ENCODE measurements at places on chromosomes 7 and 10.

DNA sequence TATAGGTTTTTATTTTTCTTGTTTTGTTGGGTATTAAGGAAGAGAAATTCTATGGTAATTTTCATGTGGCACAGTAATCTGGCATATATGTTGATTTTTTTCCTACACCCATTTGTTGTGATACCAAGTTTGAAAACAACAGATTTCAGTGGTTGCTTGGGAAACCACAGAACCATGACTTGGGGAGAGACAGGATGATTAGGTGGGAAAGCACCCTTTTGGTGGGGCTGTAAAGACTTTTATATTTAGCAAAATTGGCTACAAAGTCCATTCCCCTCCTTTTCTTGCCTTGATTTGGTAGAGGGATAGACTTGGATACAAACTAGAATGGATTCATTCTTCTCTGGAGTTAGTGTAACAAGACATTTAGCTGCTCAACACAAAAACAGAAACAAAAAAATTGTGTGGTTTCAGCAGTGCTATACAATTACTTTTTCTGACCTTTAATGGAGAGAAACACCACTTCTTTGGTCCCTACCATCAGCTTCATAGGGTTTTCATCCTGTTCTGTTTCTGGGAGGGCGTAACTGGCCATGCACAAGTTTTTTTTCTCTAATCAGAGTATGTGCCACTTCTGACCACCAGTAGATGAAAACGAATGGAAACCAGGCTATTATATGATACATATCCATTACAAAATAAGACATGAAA, 52.7 kb downstream of the FIGNL1 start:
- DNase-seq, result no peak

GRCh38 chr10:107071301-107071700, 93.2 kb downstream of the SORCS1 start:
- no peak for DNase-seq

DNA sequence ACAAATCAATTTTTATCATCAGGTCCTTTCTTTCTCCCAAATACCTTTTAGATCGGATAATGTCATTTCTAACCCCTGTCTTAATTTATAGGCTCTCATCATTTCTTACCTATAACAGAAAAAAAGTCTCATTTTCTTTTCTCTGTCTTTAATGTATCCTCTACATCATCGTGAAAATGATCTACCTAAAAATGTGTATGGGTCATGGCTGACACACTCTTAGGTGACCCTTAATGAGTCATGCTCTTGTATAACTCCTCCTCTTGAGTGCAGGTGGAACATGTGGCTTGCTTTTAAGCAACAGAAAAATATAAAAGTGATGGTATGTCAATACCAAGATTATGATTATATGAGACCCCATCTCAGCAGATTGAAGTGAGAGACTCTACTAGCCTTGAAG, 139.4 kb downstream of the SEMA3C start:
- no peak for DNase-seq

GRCh38 chr10:86261941-86262687, 104.5 kb downstream of the GRID1 start:
- DNase-seq, result no peak

GRCh38 chr7:152435384-152436110, at the start of gene KMT2C:
TSS of gene KMT2C (minus strand) at chr7:152436003. CDS start at chr7:152435786, 217 bp downstream.
- no peak for DNase-seq

- DNase-seq, result no peak
Observed at GRCh38 chr7:84162584-84162983, 32.0 kb downstream of the SEMA3A start.

DNA sequence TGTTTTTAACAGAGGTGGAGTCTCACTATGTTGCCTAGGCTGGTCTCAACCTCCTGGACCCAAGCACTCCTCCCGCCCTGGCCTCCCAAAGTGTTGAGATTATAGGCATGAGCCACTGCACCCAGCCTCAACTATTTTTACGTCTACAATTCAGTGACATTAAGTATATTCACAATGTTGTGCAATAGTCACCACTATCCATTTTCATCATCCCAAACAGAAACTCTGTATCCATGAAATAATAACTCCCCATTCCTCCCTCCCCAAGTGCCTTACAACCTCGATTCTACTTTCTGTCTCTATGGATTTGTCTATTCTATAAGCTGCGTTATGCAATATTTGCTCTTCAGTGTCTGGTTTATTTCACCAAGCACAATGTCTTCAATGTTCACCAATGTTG, 20.3 kb upstream of the ZNRF2 start:
- DNase-seq, result no peak

- no peak for DNase-seq
Observed at GRCh38 chr7:157513682-157514081, 176.9 kb downstream of the DNAJB6 start.

- DNase-seq, result no peak
Observed at GRCh38 chr10:112221545-112221944, 38.0 kb upstream of the GPAM start.

- DNase-seq, result no peak
Observed at GRCh38 chr10:102610441-102610887, 33.8 kb upstream of the TRIM8 start.

- no peak for DNase-seq
Observed at GRCh38 chr10:96390460-96390864, 31.7 kb upstream of the OPALIN start.

DNA sequence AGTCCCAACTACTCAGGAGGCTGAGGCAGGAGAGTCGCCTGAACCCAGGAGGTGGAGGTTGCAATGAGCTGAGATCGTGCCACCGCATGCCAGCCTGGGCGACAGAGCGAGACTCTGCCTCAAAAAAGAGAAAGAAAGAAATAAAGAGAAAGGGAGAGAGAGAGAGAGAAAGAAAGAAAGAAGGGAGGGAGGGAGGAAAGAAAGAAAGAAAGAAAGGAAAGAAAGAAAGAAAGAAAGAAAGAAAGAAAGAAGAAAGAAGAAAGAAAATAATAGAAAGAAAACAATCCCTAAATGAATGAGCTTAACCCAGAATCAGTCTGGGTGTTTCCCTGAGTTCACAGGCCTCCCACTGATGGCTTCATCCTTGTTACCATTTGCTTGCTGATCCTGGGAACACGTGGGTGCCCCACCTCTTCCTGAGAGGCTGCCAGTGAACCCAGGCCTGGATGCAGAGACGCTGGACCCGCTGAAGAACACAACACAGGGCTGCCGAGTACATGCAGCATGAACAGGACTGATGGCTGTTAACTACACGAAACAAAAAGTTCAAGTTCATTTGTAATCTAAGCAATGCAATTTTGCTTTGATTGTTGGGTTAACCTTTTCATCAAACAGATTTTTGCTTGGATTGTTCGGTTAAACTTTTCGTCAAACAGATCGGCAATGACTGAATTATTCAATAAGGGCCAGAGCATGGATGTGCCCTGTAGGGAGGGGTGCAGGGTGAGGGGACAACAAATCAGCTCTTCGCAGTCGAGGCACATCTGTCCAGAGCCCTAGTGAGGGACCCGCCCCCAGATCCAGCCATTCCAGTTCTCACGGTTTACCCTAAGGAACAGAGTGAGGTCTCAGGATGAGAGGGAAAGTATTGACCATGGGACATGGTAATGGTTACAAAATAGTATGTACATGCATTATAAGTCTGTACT, 11.5 kb downstream of the NPFFR1 start:
- DNase-seq, result no peak

DNA sequence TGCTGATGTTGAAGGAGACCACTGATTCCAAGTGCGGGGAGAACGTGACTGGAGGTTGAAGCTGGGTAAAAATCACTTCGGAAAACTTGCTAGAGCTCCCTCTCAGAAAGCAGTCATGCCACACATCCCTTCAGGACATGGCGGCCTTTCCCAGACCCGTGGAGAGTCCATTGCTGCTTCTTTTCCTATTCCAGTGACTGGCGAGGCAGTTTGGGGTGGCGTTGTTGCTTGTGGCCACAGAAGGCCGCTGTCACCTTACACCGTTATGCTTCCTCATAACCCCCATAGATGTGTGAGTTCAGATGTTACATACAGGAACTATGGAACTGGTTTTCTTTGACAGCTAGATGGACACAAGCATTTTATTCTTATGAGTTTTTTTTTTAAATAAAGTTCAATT, 235.6 kb upstream of the POM121L12 start:
- DNase-seq, result no peak

- DNase-seq, result no peak
Observed at GRCh38 chr10:22454634-22455033, 109.3 kb downstream of the SPAG6 start.

DNA sequence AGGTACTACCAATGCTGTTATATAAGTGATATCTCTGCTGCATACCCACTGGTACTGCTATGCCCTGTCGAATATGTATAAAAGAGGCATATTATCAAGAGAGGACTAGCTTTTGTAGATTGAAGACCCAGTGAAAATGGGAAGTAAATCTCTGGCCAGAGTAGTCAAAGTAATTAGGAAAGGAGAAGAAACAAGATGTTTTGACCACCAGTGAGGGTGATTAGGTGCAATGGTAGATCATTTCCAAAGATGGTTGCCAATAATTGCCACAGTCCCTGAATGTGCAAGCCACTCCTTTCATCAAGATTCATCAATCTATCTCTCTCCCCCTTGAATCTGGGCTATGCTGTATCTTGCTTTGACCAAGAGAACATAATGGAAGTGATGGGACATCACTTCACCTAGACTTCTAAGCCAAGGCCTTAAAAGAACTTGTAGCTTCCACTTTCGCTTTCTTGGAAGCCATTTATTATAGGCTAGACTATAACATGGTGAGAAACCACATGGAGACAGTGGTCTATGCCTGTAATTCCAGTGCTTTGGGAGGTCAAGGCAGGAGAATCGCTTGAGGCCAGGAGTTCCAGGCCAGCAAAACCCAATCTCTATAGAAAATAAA, 52.6 kb upstream of the ST8SIA6 start:
- DNase-seq, result no peak

GRCh38 chr10:12719365-12719764, 282.1 kb downstream of the CCDC3 start:
- no peak for DNase-seq

- no peak for DNase-seq
Observed at GRCh38 chr10:52778511-52779392, 6.2 kb upstream of the MBL2 start.

- no peak for DNase-seq
Observed at GRCh38 chr7:91342346-91342745, 78.1 kb downstream of the FZD1 start.

DNA sequence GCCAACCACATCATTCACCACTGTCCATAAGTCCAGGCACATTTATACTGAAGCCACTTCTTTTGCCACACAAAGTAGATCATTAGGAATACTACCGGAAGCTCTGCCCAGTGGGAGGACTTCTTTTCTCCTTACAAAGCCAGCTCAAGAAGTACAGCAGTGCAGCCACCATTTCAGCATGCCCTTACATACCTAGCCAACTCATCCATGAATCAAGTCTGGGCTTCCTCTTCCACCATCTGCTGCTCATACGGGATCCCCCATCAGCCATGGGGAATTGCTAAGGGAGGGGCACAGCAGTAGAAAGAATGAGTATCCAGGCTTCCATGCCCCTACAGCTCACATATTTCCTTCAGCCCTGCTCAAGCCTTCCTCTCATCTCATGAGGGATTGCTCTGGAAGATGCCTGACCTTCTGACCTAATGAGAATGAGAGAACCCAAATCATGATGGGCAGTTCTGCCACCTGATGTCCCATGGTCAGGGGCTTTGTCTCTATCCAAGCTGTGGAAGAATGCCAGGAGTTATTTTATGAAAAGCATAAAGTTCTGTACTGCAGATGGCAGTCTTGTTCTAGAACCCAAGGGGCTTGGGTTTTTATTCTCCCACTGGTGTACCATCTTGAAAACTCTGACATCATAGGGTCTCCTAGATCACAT, 39.5 kb downstream of the ACSM6 start:
- DNase-seq, result no peak

- DNase-seq, result no peak
Observed at GRCh38 chr10:114078346-114078745, 34.7 kb downstream of the ADRB1 start.

GRCh38 chr7:19368491-19368925, 223.3 kb upstream of the FERD3L start:
- no peak for DNase-seq

DNA sequence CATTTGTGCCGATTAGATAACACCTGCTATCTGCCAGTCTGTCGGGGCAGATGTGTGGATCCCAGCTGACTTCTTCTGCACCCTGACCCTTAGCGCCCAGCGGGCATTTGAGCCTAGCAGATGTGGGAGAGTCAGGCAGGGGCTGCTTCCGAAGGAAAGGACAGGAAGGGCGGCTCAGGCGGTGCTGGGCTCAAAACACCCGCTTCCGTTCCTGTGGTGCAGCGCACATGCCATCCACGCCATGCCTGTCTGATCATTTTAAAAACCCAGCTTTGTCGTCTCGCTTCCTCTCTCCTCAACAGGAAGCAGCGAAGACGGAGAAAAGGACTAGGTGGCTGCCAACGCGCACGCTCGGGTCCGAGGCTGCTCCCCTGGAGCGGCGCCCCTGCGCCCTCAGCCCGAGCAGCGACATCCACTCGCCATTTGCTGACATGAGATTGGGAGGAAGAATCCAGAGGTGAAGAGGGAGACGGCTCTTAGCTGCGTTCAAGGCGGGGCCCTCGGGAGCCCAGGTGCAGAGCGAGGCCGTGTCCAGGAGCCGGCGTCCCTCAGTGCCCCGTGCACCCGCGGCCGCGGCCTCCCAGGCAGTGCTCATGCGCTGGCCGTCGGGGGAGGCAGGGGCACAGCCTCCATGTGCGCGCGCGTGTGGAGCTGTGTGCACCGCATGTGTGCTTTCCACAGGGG, 5.9 kb upstream of the BHLHA15 start:
- no peak for DNase-seq

DNA sequence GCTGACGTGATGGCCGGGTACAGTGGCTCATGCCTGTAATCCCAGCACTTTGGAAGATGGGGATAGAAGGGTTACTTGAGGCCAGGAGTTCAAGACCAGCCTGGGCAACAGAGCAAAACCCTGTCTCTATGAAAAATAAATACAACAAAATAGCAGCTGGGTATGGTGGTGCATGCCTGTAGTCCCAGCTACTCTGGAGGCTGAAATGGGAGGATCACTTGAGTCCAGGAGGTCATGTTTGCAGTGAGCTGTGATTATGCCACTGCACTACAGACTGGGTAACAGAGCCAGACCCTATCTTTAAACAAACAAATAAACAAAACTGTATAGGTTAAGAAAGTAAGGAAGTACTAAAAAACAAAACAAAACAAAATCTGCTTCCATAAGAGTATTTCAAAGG, 6.2 kb upstream of the CUL2 start:
- DNase-seq, result no peak

DNA sequence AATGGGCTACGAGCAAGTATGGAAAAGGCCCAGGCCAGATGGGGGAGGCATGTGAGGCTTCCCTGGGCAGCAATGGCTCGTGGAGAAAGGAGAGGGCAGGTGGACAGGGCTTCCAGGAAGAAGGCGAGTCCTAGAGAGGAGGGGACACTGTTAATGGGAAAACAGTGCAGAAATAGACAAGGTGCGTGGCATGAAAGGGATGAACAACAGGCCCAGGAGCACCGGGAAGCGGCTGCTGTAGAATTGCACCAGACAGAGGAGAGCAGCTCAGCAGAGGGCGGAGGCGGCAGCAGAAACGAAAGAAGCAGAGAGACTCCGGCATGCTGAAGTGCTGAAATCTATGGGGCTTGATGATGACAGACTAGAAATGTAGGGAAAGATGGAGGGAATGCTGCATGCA, 102.1 kb downstream of the PIP4K2A start:
- DNase-seq, result no peak
